HT-29 (cell line): ENCODE measurements at places on chromosomes 1 and 21.

DNA sequence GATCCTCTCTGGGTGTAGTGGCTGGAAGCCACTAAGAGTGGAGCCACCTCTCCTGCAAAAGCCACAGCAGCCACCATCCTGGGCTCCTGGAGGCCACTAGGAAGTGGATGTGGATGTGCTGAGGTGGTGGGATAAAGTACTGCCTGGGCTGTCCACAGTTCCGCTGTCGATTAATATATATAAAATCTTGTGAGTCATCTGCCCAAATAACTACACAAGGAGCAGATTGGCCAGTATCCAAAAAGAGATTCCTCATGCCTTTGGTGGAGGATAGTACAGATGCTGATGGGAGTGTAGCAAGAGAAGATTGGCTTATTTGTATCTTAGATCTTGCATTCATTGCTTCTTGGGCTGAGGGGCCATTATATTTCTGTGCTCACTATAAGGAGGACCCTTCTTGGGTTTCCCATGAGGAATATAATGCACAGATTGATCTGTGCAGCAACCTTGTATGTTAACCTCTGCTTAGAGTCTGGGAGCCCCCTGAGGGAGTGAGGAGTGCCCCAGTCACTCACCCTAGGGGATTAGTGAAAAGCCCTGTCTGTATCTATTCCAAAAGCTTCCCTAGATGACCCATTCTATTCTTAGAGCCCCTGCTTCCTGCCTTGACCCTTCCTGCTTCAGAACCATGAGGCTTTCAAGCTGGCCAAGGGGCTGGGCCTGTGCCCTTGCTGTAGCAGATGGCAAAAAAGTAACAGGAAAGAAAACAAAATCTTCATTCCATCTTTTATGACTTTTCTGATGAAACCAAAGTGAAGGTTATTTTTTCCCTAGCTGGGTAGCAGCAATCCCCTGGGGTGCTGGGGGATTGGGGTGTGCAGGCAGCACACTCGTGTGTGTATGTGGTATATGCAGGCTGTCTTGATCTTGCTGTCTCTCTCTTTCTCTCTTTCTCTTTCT, 31.7 kb downstream of the RCSD1 start:
- peak; percentile 11 for DNase-seq

- no peak for DNase-seq
Observed at GRCh38 chr1:36989241-36989640, 45.1 kb downstream of the GRIK3 start.

- no peak for DNase-seq
Observed at GRCh38 chr1:168723000-168723399, 6.0 kb downstream of the DPT start.

GRCh38 chr21:34274001-34274400, 89.8 kb upstream of the KCNE2 start:
- DNase-seq = no peak

DNA sequence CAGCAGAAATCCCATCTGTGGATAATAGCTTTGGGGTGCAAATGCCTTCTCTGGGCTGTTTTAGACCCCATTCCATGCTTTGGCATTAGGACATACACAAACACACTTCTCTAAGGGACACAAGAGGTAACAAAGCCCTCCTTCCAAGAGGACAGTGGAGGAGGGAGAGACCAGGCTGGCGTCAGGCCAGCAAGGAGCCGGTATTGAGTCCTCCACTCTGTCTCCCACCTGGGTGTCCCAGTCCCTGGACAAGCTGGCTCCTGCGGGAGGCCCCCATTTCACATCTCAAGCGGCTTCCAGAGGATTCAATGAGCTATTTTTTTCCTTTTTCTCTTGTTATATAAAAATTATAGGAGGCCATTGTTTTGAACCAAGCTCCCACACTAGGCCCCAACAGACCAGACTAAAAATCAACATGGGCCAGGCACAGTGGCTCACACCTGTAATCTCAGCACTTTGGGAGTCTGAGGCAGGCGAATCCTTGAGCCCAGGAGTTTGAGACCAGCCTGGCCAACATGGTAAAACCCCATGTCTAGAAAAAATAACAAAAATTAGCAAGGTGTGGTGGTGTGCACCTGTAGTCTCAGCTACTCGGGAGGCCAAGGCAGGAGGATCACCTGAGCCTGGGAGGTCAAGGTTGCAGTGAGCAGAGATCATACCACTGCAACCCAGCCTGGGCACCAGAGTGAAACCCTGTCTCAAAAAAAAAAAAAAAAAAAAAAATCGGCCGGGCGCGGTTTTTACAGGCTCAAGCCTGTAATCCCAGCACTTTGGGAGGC, 142.9 kb downstream of the TOMM20 start:
- DNase-seq = no peak

GRCh38 chr1:103129796-103130195, 21.5 kb upstream of the COL11A1 start:
- no peak for DNase-seq

DNA sequence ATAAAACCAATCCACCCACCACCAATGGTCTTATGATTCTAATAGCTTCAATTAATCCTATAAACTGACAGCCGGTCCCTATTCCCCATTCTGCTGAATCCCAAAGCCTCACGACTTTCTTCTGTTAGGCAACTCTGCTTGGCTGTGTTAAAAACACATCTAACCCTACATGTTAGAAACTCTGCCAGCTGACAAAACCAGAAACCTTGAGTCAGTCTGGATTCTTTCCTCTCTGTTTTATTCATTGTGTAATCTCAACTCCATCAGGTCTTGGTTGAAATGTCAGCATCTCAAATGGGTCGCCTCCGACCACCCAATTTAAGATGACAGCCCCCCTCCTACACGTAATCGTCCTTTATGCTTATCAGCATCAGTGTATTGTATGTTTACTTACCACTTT, 312.1 kb downstream of the DISC1 start:
- no peak for DNase-seq

- DNase-seq = no peak
Observed at GRCh38 chr1:85496941-85497582, 32.1 kb upstream of the DDAH1 start.

GRCh38 chr1:31567956-31568570, 8.3 kb upstream of the TINAGL1 start:
- no peak for DNase-seq

GRCh38 chr1:1920057-1920607, 1.1 kb upstream of the TMEM52 start:
- DNase-seq = no peak

DNA sequence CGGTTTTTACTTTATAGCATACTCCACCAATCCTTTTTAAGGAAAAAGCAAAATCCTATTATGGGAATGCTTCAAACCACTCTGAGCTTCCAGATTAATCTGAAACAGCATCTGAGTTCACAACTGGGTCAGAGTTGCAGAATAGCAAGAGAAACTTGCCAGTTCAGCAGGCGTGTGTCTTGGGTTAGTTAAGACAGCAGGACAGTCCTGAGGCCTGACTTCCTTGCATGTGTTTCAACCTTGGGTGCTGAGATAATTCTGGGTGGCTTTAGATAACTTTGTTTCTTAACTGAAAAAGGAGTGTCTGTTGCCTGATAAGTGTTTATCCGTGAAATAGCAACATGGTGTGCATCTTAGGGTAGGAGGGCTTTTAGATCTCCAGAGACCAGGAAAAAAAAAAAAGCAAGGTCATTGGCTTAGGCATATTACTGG, 169.2 kb downstream of the DHRS3 start:
- DNase-seq = peak; percentile 30

DNA sequence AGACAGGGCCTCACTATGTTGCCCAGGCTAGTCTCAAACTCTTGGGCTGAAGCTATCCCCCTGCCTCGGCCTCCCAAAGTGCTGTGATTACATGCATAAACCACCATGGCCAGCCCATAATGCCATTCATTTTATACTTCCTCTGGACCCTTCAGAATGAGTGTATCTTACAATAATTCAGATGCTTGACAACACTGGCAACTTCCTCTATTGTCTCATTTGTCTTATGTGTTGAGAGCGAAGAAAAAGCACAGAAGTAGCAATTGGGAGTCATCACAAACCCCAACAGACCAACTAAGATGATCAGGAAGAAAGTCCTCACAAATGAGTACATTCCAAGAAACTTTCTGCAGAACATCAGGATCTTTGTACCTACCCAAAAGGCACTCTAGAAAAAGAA, 191.9 kb downstream of the RERE start:
- DNase-seq = no peak

- no peak for DNase-seq
Observed at GRCh38 chr1:47416319-47417169, 459 bp downstream of the FOXE3 start.

- DNase-seq = no peak
Observed at GRCh38 chr21:31774031-31774430, 42.1 kb upstream of the SCAF4 start.

DNA sequence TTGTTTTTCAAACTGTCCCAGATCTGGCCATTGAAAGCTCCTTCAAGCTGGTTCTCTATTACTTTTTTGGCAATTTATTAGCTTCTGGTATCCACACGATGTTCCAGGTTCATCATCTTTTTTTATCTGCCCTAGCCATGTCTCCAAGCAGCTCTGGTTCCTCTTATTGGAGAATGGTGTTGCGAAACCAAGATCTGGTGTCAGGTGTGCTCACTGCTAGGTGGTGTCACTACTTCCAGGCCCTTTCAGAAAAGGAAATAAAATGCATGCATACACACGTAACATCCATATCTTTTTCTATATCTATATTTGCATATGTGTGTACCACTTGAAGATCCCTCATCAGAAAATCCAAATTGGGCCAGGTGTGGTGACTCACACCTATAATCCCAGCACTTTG, 53.3 kb downstream of the GATAD2B start:
- no peak for DNase-seq

GRCh38 chr1:212437179-212437798, 4.6 kb downstream of the NENF start:
- no peak for DNase-seq

GRCh38 chr1:34656731-34657130, 98.1 kb upstream of the GJB5 start:
- no peak for DNase-seq

DNA sequence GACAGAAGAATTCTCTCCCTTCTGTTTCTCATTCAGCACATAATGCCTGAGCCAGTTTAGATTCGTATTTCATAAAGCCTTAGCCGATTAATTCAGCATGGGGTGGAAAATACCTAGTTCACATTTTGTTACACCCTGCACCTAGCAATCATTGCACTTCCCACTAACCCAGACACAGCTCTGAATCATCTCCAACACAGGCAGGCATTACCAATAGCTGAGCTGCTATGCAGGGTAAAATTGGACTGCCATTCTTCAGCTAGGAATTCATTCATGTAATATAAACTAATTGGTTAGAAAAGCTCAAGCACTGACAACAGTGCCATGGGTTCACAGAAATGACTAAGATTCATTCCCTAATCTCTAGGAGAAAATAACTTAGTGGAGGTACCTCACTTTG, 26.9 kb upstream of the NKAIN1 start:
- DNase-seq = no peak

GRCh38 chr1:166675213-166675612, 164.1 kb upstream of the POGK start:
- DNase-seq = no peak

- no peak for DNase-seq
Observed at GRCh38 chr1:168676029-168676812, 52.8 kb downstream of the DPT start.

GRCh38 chr1:56212143-56212542, 367.2 kb downstream of the PLPP3 start:
- DNase-seq = no peak

DNA sequence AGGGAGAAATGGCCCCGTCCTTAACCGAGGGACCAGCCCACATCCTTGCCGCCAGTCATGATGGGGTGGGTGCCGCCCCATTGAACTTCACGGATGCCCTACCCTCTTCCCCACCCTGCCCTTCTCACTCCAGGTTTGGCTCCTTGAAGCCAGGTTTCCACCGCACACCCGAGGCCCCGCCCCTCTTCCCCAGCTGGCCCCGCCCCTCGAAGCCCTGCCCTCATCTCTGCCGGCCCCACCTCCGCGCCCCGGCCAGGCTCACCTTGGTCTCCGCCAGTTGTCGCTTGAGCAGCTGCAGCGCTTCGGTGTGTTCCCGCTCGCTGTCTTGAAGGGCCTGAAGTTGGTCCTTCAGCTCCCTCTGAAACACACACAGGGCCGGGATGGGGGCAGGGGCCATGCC, 16.6 kb downstream of the TRIM62 start:
- no peak for DNase-seq

DNA sequence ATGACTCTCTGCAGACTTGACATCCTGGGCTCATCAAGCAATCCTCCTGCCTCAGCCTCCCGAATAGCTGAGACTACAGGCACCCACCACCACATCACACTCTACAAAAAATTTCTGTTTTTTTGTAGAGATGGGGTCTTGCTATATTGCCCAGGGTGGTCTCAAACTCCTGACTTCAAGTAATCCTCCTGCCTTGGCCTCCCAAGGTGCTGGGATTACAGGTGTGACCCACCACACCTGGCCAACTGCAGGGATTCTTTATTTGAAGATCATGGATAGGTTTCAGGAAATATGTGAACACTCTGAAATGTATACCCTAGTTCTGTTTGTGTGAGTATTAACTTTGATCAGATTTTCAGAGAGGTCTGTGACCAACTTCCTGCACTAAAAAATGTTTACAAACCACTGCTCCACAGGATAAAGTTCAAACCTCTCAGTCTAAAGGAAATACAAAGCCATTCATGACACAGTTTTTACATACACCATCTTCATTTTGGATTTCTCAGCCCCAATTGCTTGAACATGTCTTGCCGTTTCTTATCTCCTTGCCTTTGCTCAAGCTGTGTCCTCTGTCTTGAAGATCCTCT, 252.3 kb upstream of the FGGY start:
- DNase-seq = no peak

GRCh38 chr1:203556047-203556851, 62.3 kb downstream of the OPTC start:
- DNase-seq = no peak

DNA sequence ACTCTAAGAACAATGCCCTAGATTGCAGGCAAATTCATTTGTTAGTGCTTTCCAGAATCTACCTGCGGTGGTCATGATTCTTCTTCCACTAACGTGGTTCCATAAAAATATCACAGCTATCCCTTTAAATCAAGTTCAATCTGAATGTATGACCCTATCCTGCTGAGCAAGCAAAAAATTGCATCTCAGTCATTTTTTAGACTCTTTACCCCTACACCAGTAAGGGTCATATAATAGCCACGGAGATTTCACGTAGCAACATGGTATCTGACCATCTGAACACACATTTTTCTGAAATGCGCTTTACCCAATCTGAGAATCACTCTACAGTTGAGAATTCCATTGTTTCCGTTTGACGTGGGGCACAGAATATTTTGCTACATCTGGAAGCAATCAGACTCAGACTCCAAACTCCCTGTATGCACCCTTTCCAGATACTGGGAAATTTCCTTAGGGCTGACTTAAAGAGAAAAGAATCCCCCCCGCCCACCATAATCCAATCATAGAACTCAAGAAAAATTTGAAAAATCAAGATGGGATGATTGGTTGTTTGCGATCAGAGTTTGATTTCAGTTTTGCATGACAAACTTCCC, 699.2 kb upstream of the ZP4 start:
- DNase-seq = no peak

- DNase-seq = no peak
Observed at GRCh38 chr1:167483790-167484189, 34.5 kb downstream of the CD247 start.
